Peyer's patch (tissue), 4 donors: ENCODE measurements at places on chromosomes 11 and 22. TPM values are rescaled to one million over a fixed set of nuclear protein-coding genes. Genes with fewer than 3 reads are reported as not detected.

DNA sequence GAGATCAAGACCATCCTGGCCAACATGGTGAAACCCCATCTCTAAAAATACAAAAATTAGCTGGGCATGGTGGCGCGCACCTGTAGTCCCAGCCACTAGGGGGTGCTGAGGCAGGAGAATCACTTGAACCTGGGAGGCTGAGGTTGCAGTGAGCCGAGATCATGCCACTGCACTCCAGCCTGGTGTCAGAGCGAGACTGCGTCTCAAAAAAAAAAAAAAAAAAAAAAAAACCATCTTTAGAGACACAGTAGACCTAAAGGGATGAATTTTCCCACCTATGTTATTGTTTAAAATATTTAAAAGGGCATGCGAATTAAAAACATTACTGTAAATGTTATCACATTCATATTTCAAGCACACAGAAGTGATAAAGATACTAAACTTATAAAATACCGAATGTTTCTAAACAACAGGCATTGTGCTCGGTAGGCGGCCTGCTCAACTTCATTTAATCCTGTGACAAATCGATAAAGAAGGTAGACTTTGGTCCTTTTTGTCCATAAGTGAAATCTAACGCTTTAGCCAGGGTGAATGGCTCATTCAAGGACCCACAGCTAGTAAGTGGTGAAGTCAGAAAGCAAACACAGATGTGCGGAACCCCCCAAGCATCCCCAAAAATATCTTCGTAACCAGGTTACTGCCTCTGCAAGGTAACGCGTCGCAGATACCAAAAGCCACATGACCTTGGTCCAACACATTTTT lies 16.1 kb downstream of the NCAPD3 start:
- DNase-seq: peak; percentile 55
- no peak overlapping the region for H3K27ac ChIP-seq
- no peaks in the 10 kb centered on the region for H3K27me3 ChIP-seq

- DNase-seq: peak; percentile 25
- H3K27me3 ChIP-seq: no peaks in the 10 kb centered on the region
- no peaks in the 10 kb centered on the region for H3K4me1 ChIP-seq
- no peak overlapping the region for H3K4me3 ChIP-seq
These were observed 3.7 kb downstream of the SHANK2 start for GRCh38 chr11:71248656-71249055.

Gene APOA1
- total RNA-seq: 1,835 TPM

Gene SGSM1
- 2.1 TPM for total RNA-seq

Gene OR2D2
- total RNA-seq: not detected
